ENCODE measurements at places on chromosomes 1 and 21.

DNA sequence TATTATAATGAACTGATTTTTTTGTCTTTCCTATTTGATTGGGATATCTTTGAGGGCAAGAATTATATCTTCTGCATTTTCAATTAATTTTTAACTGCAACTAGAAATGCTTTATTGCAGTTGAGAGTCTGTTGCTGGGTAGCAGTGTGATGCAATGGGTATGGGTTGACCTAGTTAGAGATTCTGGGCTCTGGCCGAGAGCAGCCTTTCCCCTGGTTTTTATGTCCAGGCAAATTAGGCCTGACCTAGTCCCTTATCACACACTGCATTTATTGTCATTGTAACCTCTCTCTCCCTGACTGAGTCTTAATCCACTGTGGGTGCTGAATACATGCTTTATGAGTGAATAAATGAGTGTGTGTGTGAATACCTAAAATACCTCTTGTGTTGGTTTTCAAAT, 206.4 kb upstream of the PTGFR start:
- no peak for DNase-seq

GRCh38 chr1:172176206-172176605, 244.3 kb upstream of the C1orf105 start:
- DNase-seq: no peak

GRCh38 chr1:184052194-184052559, 647 bp downstream of the TSEN15 start:
- DNase-seq: no peak

DNA sequence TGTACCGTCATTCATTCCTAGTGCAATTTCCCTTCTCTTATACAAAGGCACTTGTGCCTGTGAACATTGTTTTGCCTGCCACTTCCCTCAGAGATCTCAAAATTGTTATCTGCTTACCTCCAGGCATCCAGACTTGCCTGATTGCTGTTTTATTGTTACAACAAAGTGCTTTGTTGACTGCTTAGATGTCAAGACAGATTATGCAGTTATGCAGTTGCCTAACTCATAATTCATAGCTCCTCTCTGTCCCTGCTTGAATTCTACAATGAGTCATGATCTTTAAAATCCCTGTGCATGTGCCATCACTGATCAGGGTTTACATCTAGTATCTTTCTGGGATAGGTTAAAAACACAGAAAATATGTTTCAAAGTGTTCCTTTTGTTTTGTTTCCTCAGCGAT, 24.5 kb downstream of the CXADR start:
- no peak for DNase-seq

DNA sequence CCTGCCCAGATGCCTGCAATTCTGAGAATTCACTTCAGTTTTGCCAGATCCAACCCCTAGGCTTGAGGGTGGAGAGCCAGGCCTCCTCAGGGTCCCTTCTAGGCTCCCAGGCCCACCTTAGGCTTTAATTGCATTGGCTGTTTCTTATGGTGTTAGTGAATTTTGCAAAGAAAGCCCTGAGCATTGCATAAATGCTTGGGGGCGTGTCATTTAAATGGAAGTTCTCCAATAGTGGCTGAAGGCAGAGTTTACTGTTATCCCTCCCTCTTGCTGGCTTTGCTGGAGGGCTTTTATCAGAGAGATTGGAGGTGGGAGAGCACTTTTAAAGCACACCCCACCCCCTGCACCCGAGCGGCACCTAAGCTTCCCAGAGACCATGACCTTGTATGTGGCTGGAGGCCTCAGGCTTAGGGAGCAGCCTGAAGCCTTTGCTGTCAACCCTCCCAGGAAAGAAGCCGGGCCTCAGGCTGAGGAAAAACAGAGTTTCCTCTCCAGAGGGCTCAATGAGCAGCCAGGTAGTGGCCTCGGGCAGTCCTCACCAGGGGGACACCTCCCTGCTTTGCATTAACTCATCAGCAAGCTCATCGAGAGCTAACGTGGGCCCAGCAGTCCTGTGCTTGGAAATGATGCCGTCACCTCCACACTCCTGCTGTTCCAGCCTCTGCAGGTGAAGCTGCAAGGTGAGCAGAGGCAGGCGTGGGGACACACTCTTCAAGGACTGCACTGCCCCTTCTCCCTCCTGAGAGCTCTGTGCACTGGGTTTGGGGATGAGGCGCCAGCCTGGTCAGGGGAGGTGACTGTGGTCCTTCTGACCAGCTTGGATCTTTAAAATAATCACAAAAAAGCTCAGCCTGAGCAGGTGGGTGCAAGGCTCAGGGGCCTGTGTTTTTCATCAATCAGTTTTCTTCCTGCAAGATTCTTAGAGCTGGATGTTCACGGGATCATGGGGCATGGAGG, 58.0 kb downstream of the STUM start:
- DNase-seq: no peak

Measured in CD14-positive monocyte (primary cell).